GM13977 (cell line): ENCODE measurements at places on chromosomes 4 and X.

- DNase-seq, result peak; percentile 39
Observed at GRCh38 chr4:8860892-8861575, 10.6 kb downstream of the HMX1 start.

GRCh38 chrX:134711135-134711921 is 53.1 kb upstream of the PLAC1 start:
- no peak for DNase-seq

DNA sequence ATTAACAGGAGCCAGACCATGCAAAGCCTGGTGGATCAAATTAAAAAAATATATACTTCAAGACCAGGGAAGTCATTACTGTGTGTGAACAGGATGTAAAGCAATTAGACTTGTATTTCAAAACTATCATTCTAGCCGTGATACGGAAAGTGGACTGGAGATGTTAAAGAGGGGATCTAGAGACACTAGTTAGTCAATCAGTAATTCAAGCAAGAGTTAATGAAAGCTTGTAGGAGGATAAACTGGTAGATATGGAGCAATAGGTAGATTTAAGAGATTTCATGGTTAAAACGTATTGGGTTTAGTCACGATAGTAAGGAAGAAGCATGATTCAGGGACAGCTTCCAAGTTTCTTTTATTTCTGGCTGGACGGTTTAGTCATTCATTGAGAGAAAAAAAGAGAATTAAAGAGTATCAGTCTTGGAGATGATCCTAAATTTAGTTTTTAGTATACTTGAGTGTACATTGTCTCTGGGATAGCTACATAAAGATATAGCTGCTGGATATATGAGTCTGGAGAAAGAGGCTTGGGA is 3.9 kb downstream of the MAD2L1 start:
- DNase-seq, result no peak

- DNase-seq, result no peak
Observed at GRCh38 chr4:99879458-99879857, 14.8 kb downstream of the LAMTOR3 start.

DNA sequence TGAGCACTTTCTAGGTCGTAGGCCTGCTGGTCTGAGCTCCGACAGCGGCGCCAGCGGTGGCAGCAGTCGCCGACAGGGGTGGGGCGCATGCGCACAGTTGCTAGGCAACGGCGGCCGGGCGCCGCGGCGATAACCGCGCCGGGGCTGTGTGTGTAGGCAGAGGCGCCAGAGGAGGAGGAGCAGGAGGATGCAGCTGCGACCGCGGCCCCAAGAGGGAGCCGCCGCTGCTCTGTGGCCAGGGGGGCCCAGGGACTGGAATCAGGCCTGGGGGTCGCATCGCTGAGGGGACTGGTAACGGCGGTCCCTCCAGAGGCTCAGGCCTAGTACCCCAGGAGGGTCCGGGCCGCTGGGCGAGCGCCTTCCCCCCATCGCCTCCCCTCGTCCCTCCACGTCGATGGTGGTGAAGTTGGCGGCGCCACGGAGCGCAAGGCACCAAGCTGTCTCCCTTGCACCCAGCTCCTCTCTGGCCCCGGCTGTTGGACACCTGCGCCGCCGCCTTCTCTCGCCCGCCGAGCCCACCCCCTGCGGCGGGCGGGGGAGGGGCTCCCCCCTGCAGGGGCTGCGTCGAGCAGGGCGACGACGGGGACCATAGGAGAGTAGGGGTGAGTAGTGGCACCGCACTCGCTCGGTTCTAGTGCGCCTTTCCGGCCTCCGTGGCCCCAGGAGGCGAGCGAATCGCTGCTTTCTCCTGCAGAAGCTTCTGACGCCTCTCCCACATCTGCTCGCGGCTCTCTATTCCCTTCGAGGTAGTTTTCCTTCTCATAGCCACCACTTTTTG is 58.6 kb upstream of the ZC4H2 start:
- peak; percentile 81 for DNase-seq

DNA sequence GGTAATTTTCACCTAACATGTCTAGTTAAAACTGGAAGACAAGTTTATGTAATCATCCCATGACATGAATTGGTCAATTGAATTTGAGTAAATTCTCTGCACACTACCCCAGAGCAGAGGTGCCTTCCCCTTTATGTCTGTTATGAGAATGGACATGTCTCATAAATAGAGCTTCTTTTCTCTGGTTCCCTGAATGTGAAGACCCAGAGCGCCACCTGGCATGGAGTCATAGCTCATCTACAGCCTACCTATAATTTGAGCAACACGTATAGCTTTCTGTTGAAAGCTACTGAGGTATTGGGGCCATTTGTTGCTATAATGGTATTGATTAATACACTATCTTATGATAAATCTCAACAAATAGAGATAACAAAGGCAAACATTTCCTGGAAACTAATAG is 626.5 kb upstream of the GALNTL6 start:
- DNase-seq, result no peak

DNA sequence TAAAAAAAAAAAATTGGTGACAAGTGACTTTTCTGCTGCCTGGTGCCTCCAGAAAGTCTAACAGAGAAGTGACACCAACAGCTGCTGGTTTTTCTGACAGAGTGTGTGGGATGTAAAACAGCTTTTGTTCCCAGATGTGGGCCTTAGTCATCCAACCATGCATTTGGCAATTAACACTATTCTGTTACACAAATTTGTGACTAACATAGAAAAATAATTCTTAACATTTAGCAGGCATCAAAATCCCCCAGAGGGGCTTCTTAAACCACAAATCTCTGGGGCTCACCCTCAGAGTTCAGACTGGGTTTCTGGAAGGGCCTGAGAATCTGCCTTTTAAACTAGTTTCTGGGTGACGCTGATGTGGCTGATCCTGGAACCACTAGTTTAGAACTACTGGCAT is 100.5 kb upstream of the PCDH7 start:
- peak; percentile 12 for DNase-seq

- DNase-seq, result no peak
Observed at GRCh38 chr4:88225232-88226105, 58.9 kb downstream of the PPM1K start.

GRCh38 chrX:153643431-153644351 is 3.3 kb upstream of the DUSP9 start:
- no peak for DNase-seq

DNA sequence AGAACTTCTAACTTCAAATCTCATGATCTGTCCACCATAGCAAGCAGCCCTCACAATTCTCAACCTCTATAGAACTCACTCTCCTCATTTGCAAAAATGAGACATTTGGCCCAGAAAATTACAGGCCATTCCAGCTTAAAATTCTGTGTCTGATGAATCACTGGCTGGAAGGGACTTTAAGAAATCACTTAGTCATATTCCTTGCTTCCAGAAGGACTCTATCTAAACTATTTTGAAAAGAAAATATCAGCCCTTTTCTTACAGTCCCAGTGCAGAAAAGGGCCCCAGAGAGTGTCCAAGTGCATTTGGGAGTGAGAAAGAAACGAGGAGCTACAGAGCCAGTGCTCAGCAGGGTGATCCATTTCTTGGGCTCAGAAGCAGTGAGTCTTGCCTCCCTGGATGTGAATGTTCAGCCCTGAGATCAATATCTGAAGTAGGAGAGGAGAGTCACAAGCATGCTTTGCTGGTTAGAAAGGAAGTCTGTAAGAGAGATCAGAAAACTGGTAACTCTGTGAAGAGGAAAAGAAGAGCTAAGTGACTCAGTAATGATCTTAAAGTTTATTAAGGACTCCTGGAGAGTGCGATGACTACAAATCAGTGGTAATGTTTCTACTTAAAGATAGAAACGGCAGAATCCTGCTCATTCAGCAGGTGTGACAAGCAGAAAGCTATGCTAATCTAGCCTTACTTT is 139.8 kb downstream of the PALLD start:
- DNase-seq, result no peak

- DNase-seq, result no peak
Observed at GRCh38 chr4:186592445-186592844, 37.1 kb upstream of the MTNR1A start.

GRCh38 chr4:95549246-95550114 is 707 bp upstream of the UNC5C start:
- DNase-seq, result peak; percentile 79

GRCh38 chr4:69546134-69546765 is 50.5 kb upstream of the UGT2B4 start:
- no peak for DNase-seq

DNA sequence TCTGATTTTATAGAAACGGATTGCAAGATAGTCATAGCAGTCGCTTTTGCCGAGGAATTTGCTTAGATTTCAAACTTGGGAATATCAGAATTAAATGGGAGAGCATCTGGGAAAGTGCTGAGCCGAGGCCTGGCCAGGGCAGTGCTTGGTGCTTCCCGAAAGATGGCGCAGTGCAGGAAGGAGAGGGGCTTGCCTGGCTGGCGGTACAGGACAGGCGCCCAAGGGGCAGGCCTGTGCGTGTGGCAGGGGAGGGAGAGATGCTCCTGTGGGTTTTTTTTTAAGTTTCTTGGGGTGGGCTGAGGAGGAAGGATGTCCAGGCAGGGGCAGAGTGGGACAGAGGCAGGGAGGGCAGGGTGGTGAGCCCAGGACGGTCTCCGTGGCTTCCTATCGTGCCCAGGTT is 241.1 kb downstream of the AFAP1 start:
- no peak for DNase-seq

GRCh38 chrX:19540076-19540475 is 24.8 kb upstream of the MAP3K15 start:
- no peak for DNase-seq

GRCh38 chr4:99893839-99894160 is 427 bp downstream of the LAMTOR3 start:
- DNase-seq, result no peak

- no peak for DNase-seq
Observed at GRCh38 chr4:156676116-156676851, 295.3 kb downstream of the PDGFC start.

GRCh38 chrX:123851079-123851478 is 8.8 kb upstream of the XIAP start:
- no peak for DNase-seq

DNA sequence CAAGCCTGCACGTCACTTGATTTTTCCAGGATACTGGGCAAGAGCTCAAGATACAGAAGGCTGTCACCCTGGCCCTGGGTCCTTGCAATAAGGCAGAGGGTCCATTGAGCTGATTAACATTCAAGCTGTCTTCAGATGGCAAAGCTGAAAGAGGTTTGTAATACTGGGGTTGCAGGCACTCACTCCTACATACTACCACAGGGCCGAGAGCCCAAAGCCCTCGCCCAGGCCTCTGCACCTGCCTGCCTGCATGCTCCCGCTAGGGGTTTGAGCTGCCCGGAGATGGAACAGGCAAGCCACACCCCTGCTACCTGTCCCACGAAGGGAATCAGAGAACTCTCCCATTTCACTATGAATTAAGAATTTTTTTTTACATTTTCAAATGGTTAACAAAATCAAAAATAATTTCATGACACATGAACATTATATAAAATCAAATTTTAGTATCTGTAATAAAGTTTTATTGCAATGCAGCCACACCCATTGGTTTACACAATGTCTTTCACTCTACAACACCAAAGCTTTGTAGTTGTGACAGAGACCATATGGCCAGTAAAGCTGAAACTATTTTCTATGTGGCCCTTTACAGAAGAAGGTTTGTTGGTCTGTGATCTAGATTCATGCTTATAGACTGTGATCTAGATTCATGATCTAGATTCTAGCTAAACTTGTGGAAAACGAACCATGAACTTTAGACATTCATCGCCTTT is 530.4 kb upstream of the IGFBP7 start:
- no peak for DNase-seq

DNA sequence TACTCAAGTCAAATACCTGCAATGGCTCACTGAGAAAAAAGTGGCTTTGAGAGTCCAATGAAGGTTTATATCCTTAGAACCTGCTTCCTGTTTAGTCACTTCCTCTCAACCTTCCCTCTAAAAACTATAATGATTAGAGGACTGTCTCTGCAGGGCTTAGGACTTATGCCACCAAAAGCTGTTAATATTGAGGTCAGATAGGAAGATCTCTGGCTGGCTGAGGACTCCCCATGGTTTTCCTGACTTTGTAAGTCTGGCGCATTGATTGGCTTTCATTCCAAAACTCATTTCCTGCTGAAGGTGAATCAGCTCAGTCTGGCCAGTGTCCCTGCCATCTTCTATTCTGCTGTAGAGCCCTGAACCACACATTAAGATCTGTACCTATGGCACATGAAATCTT is 140.9 kb upstream of the ANK2 start:
- no peak for DNase-seq

GRCh38 chr4:183912585-183912984 is 7.5 kb downstream of the STOX2 start:
- DNase-seq, result no peak

- DNase-seq, result no peak
Observed at GRCh38 chrX:152306331-152306730, 144.8 kb downstream of the GABRA3 start.

DNA sequence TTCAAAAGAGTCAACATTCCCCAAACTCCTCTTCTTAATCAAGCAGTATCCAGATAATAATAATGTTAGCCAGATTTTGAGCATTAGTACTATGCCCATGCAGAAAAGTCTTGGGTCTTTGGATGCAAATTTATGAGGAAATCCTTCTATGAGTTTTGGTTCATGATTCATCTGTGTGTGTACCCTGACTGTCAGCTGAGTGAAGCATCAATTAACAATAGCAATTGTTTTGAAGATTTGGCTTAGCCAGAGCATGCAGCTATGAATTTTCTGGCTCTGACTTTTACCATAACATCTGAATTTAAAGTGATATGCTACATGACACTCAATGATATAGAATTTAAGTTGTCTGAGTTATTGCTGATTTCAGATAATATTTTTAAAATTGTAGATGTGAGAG is 145.8 kb downstream of the KLHL4 start:
- no peak for DNase-seq

- no peak for DNase-seq
Observed at GRCh38 chrX:126137899-126138298, 28.2 kb downstream of the DCAF12L2 start.

DNA sequence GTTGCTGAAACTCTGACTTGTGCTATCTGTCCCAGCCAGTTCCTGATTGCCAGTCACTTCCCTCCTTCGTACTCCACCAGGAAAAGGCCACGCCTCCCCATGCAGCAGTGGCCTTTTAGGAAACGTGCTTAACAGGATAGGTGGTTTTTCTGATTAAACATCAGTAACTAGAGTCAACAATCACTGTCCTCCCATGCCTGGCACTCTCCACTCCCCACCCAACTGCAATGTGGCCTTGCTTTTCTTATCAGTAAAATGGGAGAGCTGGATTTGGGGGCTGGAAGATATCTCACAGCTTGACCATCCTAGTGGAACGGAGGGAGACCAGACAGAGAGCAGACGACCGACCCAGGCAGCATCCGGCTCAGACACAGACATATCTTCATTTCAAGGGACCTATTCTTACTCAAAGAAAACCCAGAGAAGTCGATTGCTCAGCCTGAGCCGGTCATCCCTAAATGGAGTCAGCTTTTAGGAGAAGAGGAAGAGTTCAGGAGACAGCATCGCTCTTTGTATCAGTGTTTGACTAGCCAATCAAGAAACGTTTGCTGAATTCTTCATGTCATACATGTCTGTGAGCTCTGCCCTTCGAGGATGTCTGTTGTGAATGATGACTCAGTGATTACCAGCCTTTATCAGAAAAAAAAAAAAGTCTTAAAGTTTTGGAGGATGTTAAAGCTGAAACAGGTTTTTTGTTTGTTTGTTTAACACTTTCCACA is 12.7 kb upstream of the UBA6 start:
- no peak for DNase-seq

GRCh38 chrX:40938423-40938822 is 146.8 kb upstream of the USP9X start:
- no peak for DNase-seq

- DNase-seq, result no peak
Observed at GRCh38 chrX:370963-371745, 15.6 kb downstream of the PPP2R3B start.
